ENCODE measurements at places on chromosomes 4 and X.

- DNase-seq = no peak
Observed at GRCh38 chr4:182862921-182863320, 54.3 kb downstream of the DCTD start.

DNA sequence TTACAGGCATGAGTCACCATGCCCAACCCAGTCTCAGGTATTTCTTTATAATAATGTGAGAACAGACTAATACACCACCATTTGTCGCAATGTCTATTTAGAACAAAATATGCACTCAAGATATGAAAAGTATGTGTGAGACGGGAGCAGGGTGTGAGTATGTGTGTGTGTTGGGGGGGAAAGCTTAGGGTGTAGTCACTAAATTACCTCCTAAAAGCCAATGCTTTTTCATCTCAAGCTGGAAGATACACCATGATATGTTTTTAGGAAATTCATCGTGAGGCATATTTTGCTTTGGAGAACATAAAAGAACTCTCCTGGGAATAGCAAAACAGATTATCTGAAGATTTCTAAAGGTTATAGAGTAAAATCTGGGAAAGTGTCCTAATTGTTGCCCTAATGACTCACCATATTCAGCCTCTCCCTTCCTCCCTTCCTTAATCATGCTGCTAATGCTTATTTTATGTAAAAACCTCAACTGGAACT lies 262.7 kb downstream of the PDHA2 start:
- DNase-seq = no peak

DNA sequence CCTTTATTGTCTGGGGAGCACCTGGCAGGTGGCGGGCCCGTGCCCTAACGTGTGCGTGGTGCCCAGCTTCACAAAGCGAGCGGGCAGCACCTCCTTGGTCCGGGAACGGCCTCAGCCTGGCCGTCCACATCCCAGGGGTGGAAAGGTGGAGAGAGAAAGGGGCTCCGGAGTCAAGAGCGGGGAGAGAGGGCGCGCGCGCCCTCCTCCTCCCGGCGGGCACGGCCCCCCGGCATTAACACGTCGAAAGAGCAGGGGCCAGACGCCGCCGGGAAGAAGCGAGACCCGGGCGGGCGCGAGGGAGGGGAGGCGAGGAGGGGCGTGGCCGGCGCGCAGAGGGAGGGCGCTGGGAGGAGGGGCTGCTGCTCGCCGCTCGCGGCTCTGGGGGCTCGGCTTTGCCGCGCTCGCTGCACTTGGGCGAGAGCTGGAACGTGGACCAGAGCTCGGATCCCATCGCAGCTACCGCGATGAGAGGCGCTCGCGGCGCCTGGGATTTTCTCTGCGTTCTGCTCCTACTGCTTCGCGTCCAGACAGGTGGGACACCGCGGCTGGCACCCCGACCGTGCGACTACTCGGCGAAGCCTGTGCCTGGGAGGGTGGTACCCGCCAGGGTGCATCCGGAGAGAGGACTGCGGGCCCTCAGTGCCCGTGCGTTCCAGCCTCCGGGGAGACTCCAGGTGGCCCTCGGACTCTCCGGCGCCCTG lies at the start of gene KIT:
Gene KIT (plus strand): TSS at position 407 of the 701 bp plus-strand sequence. CDS start 58 bp downstream, at position 465.
- DNase-seq = peak; percentile 11

DNA sequence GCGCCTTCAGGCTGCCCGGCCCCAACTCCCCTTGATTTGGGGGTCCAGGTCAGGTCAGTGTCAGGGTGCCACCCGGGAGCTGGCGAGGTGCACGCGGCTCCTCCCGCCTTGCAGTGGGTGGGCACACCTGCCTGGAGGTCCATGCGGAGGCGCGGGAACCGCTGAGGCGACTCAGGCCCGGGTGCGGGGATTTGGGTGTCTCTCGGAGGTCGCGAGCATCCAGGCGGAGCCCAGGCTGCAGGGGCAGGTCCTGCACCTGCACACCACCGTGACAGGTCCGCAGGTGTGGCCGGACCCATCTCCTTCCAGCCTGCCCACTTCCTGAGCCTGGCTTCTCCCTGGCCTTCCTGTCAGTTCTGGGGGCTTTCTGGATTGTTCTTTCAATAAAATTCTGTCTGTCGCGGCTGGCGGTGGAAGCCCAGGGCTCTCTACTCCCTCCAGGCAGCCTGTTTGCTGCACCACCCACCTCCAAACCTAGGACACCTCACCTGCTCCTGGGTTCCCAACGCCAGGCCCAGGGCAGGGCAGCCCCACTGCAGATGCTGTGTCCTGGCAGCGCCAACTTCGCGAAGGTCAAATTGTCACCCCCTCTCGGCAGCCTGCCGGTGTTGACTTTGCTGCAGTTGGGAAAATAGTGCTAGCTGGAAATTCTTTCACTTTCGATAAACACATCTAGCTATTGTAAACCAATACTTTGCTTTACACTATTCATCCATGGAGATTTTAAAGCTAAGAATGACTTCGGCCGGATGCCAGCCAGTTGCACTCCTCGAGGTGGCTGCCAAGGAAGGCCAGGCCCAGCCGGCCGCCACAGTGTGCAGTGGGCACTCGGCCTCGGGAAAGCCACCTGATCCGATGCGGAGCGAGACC lies 35.9 kb downstream of the FGFRL1 start:
- no peak for DNase-seq

DNA sequence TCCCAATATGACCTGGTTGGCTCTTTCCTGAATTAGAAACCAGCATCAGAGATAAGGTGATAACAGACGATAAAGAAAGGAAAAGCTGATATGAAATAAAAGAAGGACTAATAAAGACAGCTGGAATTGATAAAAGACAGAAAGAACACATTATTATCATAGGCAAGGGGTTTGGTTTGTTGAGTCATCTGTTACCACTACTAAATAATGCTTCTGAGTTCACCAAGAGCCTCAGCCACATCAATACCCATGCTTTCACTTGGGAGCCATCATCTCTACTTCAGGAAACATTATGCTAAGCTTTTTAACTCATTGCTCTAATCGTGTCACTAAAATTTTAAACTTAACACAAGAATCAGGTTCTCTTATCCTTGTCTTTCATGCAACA lies 27.6 kb downstream of the ANXA5 start:
- DNase-seq = no peak

All from caudate nucleus (tissue), 63 donors.